ENCODE measurements at places on chromosomes 11 and 22.

GRCh38 chr11:3184732-3185347 is 19.7 kb upstream of the OSBPL5 start:
- DNase-seq = no peak

- no peak for DNase-seq
These were observed 1543.1 kb downstream of the FAM181B start for GRCh38 chr11:81190546-81190945.

DNA sequence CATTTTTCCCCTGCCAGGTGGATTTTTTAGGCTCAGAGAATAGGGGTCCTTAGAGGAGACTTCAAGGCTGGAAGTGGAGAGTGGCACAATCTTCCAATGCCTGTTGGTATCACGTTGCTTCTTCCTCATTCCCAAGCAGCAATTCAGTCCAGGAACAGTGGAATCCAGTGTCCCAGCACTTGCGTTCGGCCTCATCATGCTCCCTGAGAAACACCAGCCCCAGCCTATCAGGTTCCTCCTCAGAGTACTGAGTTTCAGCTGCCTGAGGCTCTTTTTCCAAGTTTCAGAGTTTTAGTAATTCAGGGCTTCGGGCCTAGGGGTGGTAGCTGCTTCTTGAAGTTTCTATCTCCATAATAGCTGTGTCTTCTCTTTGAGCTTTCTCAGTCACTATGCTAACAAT is 31.9 kb upstream of the NRGN start:
- DNase-seq = no peak

DNA sequence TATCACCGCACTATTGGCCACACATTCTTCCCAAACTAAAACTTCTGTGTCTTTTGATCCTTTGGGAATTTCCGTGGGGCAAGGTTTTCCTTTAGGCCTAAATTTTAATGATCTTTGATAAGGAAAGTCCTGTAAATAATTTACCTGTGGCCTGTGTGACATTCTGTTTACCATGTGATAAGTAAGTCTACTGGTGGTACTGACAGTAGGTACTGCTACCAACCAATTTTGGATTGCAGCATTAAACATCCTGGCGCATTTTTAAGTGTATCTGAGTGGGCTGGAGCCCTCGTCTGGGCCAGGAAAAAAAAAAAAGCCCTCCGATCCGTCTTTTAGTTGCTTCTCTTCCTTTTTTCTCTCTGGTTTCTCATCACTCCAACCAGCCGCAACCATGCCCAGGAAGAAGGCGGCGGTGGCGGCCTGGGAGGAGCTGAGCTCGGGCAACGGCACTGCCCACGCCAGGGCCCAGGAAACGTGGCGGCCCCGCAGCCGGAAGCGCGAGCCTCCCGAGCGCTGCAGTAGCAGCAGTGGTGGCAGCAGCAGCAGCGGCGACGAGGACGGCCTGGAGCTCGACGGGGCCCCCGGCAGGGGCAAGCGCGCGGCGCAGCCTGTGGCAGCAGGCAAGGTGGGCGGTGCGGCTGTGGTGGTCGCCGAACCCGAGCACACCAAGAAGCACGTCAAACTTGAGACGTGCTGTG is 33.6 kb downstream of the ASRGL1 start:
- no peak for DNase-seq

DNA sequence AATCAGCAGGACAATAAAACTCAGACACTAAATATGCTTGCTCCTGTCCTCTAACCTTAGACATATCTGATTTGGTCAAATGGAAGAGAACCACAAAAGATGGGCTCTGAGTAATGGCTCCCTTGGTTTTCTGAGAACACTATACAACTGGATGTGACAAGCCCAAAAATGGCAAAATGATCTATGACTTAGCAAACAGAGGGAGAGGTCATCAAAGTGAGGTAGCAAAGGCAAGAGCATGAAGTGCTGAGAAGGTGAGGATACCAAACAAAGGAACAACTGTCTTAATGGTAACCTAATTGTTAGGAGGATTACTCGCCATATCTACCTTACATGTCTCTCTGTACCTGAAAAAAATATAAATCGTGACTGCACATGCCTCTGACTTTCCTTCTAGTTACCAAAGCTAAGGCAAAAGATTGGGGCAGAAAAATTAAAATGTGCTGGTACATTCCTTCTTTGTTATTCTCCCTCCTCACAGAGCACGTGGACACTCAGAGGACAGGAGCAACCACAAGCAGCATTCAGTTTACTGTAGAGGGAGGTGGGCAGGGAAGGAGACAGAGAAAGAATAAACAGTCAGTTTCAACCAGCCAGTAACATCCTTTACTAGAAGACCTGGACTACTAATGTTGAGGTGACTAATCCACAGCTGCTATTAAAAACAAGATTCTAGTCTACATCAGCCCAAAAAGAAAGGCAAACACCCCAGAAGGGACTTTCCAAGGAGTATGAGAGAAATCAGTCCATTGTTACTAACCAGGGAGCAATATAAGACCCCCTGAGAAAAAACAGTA is 88.8 kb downstream of the AMBRA1 start:
- DNase-seq = no peak

- DNase-seq = no peak
These were observed 22.0 kb upstream of the PHOX2A start for GRCh38 chr11:72265951-72266350.

GRCh38 chr11:2754008-2754407 is 54.2 kb upstream of the KCNQ1OT1 start:
- DNase-seq = no peak

DNA sequence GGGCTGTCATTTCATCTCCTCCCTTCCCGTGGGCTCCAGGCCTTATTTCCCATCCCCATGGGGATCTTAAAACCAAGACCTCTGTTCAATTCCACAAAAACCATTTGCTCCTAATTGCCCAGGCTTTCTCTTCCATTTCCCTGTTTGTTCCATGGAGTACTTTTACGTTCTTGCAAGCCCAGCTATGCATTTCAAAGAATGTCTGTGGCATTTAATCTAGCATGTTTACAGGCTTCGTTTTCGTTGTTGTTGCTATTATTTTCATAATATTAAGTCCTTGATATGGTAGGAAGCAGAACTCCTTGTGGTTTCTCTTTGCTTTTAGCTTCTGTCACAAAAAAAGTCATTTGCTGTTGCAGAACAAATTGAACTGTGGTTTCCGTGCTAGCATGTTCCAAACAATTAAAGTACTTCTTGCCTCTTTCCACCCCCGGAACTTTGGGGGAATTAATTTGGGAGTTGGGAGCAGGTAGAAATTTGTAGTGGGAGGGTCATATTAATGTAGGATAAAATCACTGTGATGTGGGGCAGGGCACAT is 68.1 kb upstream of the SLC22A12 start:
- DNase-seq = no peak

- DNase-seq = no peak
These were observed 891 bp downstream of the SAMM50 start for GRCh38 chr22:43955883-43956782.
